ENCODE measurements at places on chromosomes 5 and 9.

DNA sequence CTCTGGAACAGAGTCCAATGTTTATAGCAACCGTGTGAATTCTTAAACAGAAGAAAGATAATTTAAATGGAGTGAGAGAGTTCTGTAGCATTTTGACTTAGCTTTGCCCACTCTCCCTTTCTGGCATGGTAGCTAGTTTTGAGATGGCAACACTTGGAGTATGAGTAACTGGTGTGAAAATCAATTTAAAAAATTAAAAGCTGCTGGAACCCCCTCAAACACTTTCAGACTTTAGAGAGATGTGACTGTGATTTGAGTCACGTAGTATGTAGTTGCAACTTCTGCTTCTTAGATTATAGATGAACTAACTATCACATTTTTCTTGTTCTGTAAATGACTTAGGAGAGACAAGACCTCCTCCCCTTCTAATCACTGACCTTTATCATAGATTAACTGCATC, 2309.5 kb upstream of the C9orf72 start:
- no peak for DNase-seq

DNA sequence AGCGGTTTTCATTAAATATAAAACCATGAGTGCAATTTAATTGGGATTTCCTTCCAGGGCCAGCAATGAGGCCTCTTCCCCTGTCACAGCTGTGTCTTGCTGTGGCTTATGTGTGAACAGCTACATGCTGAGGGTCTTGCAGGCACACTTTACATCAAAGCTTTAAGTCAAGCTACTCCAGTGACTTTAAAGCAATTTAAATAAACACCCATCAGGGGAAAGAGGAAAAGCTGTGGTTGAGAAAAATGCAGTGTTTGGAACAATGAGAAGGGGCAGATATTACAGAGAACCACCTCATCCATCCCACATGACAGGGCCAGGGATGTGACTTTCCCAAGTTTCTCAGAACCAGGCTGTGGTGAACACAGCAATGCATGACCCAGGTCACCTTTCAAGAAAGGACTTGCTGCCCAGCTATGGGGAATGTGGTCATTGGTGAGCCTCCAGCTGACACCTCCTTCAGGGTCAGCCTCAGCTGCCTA, 115.9 kb upstream of the LPAR1 start:
- no peak for DNase-seq

DNA sequence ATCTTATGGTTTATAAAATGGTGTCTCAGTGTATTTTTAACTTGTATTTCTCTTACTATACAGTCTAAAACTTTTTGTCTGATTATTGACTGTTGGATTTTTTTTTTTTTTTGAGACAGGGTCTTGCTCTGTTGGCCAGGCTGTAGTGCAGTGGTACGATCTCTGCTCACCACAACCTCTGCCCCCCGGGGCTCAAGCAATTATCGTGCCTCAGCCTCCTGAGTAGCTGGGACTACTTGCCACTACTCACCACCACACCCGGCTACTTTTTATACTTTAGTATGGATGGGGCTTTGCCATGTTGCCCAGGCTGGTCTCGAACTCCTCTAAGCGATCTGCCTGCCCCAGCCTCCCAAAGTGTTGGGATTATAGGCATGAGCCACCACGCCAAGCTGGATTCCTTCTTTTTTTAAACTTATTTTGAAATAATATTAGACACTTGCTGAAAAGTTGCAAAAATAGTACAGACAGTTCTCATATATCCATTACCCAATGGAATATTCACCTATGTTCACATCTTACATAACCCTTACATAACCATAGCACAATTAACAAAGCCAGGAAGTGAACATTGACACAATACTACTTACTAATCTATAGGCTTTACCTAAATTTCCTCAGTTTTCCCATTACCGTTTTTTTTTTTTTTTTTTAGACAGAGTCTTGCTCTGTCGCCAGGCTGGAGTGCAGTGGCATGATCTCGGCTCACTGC, 47.2 kb downstream of the STOM start:
- no peak for DNase-seq

GRCh38 chr9:18743971-18744370, 270.0 kb downstream of the ADAMTSL1 start:
- no peak for DNase-seq
